ENCODE measurements at places on chromosomes 1 and 21.

- no peak for DNase-seq
Measured at GRCh38 chr21:29712818-29713217, 227.0 kb downstream of the GRIK1 start.

DNA sequence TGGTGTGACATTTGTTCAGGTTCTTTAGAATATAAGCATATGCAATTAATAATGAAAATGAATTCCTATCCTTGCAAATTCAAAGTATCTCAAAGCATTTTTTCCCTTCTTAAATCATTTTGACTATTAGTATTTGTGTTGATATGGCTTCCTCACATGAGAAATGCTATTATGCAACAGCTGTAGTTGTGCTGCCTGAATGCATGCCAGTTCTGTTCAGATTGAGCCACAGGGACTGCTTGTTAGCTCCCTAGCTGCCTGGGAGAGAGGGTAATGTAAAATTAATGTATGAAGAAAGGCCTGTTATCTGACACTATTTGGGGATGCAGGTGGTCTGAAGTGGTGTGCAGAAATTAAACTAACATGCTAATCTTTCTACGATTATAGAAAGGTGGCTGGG, 45.5 kb downstream of the CACHD1 start:
- no peak for DNase-seq

DNA sequence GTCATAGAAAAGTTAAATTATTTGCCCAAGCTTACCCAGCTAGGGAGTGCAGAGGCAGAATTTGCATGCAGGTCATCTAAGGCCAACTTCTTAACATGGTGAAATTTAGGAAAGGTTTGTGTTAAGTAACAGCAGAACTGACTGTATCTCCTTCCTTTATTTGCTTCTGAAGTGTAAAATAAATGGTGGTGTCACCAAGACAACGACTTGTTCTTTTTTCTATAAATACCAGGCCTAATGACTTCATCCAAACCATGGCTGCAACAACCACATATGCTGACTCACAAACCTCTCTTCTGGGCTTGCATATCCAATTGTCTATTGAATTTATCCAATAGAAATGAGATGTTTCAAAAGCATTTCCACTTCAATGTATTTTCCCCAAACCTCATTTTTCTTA, 19.1 kb downstream of the COL24A1 start:
- DNase-seq: no peak

DNA sequence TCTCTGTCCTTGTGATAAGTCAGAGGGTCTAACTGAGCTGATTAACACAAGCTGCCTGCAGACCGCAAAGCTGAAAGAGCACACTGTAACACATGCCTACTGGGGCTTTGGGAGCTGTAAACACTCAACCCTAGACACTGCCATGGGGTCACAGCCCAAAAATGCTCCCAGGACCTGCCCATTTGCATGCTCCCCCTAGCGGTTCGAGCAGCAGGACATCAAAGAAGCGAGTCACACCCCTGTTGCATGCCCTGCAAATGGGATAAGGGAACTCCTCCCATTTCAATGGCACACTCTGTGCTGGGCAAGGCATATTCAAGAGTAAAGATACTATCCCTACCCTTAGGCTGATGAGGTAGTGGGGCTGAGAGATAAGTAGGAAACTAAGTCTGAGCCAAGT, 22.8 kb downstream of the LCE3E start:
- peak; percentile 1 for DNase-seq

DNA sequence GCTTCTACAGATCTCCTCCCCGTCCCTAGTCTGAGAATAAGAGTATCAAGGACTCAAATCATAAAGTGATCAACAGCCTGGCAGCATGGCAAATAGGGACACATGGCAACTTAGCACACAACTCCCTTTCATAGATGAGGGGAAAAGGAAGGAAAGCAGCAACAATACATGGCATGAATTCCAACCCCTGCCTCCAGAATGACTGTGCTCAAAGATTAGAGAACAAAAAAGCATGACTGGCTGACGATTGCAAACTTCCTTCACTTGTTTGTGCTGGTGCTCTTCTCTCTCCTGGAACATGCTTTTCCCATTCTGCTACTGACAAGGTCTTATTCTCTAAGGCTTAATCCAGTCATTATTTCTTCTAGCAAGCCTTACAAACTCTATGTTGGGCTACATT, 11.5 kb downstream of the KTI12 start:
- no peak for DNase-seq

- no peak for DNase-seq
Measured at GRCh38 chr1:63861052-63861691, 87.4 kb downstream of the ROR1 start.

DNA sequence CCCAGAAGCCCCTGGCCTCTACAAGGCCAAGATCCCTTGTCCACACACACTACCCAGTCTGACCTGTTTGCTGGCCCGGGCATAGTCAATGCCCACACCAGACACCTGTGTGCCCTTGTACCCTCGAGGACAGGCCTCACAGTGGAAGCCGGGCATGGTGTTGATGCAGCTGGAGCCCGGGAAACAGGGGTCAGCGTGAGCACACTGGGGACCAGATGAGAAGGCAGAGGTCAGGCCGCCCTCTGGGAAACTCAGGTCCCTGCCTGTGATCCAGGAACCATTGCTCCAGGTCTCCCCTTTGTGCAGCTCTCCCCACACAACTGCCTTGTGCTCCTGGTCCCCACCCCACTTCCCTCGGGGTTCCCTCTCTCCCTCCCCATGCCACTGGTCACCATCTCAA, 5.5 kb downstream of the THBS3 start:
- DNase-seq: no peak
